Activated T-cell treated with anti-CD3 and anti-CD28 coated beads for 1 hour (primary cell): ENCODE measurements at places on chromosomes 16 and 17.

- no peak for DNase-seq
These were observed 14.1 kb upstream of the SLC16A5 start for GRCh38 chr17:75073618-75074047.

GRCh38 chr17:39981766-39982375 lies 1.3 kb downstream of the PSMD3 start:
- no peak for DNase-seq

- no peak for DNase-seq
These were observed 5.2 kb downstream of the BAIAP2 start for GRCh38 chr17:81039854-81040758.

- DNase-seq = no peak
These were observed 43.8 kb upstream of the SMPD3 start for GRCh38 chr16:68492151-68492542.

DNA sequence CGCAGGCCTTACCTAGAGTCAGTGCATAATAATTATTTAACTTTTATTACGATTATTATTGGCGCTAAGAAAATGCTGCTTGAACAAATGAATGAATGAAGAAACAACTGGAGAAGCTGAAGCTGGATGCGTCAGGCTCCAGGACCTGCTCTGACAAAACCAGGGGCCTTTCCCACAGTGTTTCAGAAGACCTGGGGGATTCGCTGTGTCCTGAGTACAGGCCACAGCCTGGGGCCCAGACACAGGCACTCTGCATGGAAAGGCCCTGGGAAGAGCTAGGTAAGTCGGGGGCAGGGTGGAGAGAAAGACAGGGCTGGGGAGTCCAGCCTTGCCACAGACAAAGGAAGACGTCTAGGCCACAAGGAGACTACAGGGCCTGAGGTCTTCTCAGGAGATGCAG lies 226.1 kb downstream of the ZNF423 start:
- no peak for DNase-seq

GRCh38 chr16:88499292-88499691 lies 46.2 kb downstream of the ZFPM1 start:
- DNase-seq = no peak

DNA sequence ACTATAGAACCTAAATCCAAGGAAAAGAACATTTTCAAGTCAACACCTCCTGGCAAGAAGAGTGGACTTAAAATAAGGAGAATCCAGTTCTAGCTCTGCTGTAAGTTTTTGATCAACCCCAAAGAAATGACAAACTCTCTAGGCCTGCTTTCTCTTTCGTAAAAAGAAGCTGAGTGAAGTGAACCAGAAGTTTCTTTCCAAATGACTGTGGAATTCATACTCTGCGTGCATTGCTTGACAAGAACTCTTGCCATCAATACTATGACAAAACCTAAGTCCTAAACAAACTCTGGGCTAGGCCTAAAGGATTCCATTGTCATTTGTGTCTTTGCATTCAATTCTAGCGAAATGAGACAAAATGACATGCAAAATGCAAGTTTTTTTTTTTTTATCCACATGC lies 187.5 kb upstream of the SOX9 start:
- no peak for DNase-seq

GRCh38 chr16:56673921-56674320 lies 4.3 kb downstream of the MT1H start:
- DNase-seq = no peak

- no peak for DNase-seq
These were observed 3.8 kb downstream of the ERCC4 start for GRCh38 chr16:13923703-13924298.

DNA sequence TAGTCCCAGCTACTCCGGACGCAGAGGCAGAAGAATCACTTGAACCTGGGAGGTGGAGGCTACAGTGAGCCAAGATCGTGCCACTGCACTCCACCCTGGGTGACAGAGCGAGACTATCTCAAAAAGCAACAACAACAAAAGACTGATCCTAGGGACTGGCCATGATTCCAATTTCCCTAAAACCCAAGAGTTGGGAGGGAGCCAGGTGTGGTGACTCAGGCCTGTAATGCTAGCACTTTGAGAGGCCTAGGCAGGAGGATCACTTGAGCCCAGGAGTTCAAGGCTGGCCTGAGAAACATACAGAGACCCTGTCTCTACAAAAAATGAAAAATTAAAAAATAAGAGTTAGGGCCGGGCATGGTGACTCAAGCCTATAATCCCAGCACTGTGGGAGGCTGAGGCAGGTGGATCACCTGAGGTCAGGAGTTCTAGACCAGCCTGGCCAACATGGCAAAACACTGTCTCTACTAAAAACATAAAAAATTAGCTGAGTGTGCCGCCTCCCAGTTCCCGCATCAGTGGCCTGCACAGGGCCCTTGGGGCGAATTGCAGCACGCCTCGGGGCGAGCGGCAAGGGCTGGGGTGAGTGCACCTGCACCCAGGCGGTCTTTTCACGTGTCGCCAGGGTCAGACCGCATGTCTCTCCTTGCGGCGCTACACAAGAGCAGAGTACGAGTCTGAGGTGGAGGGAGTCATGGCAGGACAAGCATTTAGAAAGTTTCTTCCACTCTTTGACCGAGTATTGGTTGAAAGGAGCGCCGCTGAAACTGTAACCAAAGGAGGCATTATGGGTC lies 40.8 kb downstream of the CDH3 start:
- DNase-seq = no peak

- no peak for DNase-seq
These were observed 54.7 kb upstream of the PVALEF start for GRCh38 chr17:81110488-81111040.

GRCh38 chr16:74288065-74288464 lies 8.5 kb upstream of the PSMD7 start:
- DNase-seq = no peak

- DNase-seq = no peak
These were observed 5.9 kb upstream of the KCNJ18 start for GRCh38 chr17:21686165-21687015.

DNA sequence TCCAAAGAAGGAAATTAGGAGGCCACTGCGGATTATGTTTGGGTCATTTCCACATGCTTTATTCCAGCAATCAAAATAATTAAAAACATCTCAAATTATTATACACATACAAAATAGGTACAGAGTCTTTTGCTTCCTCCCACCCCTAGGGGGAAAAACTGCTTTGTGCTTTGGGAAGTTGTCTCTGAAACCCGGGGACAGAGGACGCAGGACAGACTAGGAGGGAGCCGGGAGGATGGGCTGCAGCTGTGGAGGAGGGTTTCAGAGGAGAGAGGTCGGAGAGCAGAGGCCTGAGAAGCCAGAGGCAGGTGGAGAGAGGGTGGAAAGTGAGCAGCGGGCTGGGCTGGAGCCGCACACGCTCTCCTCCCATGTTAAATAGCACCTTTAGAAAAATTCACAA lies 17.4 kb downstream of the COL1A1 start:
- DNase-seq = no peak

DNA sequence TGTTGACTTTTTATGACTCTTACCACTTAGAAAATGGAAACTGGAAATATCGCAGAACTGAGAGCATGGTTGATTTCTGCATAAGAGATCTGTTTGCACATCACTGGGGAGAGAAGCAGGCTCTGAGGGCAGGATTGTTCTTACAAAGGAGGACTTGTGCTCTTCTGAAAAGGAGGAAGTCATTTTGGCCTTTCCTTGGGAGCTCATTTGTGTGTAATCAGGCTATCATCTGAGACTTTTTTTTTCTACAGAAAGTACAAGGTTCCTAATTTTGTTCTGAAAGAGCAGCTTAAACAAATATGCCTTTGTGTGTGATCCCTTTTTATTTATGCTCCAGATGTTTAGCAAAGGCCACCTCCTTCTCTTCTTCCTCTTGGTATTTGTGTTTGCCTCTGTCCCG lies 145.7 kb upstream of the CACNG5 start:
- DNase-seq = no peak

GRCh38 chr17:31843070-31843745 lies 15.8 kb downstream of the COPRS start:
- no peak for DNase-seq

GRCh38 chr17:58005031-58005727 lies 1.9 kb downstream of the SRSF1 start:
- DNase-seq = no peak

GRCh38 chr16:21963887-21964286 lies 10.7 kb downstream of the UQCRC2 start:
- no peak for DNase-seq

DNA sequence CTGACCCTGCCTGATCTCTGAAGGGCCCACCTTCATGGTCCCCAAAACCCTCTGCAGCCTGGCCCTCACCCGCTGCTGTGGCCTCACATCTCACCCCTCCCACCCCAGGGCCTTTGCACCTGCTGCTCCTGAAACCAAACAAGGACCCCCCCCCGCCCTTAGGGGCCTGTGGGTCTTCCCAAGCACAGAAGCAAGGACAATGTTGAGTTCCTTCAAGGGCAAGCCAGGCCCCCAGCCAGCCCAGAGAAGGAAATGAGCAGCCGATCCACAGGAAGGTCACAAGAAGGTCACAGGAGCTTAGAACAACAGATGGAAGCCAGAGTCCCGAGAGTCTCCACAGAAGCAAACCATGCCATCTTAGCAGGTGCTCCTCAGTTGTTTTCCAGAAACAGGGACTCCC lies 493 bp upstream of the PDE6G start:
- DNase-seq = no peak

GRCh38 chr16:55280587-55280986 lies 43.4 kb upstream of the IRX6 start:
- DNase-seq = no peak

GRCh38 chr16:69384974-69385373 lies 833 bp downstream of the TERF2 start:
- no peak for DNase-seq

GRCh38 chr16:22663389-22664064 lies 150.4 kb upstream of the HS3ST2 start:
- DNase-seq = no peak

- DNase-seq = no peak
These were observed 34.4 kb downstream of the NLRC3 start for GRCh38 chr16:3542601-3543373.

GRCh38 chr16:90048347-90048722 lies 28.8 kb downstream of the PRDM7 start:
- no peak for DNase-seq

- DNase-seq = no peak
These were observed 52.0 kb downstream of the CBFA2T3 start for GRCh38 chr16:88924834-88925539.

GRCh38 chr17:9566067-9566466 lies 9.6 kb downstream of the STX8 start:
- no peak for DNase-seq

DNA sequence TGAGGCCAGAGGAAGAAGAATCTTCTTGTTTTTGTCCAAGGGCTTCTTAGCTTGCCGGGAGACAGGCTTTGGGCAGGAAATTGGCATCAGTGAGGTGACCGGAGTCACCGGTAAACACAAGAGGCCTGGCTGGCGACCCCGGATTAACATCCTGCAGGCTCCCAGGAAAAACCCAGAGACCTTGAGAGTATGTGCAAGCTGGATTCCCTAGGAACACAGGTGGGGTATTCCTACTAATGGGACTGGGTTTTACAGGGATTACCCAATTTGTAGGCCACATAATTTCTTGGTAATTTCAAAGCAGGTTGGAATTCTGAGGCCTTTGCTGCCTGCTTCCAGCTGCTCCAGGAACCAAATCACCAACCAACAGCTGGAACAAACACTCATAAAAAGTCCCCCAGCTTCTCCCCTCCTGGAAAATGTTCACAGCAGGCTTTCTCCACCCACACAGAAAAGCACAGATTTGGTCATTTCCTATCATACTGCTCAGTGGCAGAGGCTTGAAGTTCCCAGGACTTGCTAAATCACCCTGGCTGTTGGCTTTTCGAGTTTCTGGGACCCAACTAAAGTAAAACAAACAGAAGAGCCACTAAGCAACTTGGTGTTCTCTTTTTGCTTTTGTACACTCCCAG lies 258.8 kb downstream of the IRF8 start:
- DNase-seq = no peak

DNA sequence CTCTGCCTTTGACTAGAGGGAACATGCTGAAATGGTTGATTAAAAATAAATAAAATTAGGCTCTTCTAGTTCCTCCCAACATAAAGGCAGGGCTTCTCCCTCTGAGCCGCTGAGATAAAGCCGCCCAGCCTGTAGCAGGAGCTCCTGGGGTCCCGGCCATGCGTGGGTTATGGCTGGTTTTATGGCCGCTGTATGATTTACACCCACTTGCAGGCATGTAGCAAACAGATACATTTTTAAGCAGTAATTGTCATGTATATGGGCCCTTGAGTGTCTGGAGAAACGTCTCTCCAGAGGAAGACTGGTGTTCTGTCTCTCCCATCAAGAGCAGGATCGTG lies 201.0 kb upstream of the TNRC6C start:
- DNase-seq = no peak

GRCh38 chr17:40597156-40597555 lies 31.9 kb upstream of the CCR7 start:
- no peak for DNase-seq

- DNase-seq = no peak
These were observed 34.9 kb upstream of the TANC2 start for GRCh38 chr17:62931101-62931500.

DNA sequence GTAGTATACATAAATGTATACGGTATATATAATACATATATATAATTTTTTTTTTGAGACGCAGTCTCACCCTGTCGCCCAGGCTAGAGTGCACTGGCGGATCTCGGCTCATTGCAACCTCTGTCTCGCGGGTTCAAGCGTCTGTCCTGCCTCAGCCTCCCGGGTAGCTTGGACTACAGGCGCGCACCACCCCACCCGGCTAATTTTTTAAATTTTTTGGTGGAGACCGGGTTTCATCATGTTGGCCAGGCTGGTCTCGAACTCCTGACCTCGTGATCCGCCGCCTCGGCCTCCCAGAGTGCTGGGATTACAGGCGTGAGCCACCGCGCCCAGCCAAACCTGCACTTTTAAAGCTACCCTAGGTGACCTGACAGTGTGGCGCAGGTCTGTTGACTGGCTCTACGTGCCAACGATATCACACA lies 745 bp downstream of the PAM16 start:
- DNase-seq = no peak

- DNase-seq = peak; percentile 51
These were observed 122.4 kb upstream of the NLRP1 start for GRCh38 chr17:5706577-5707210.

GRCh38 chr17:80833952-80834892 lies 157.4 kb upstream of the CHMP6 start:
- DNase-seq = no peak

- DNase-seq = no peak
These were observed 11.6 kb upstream of the GOSR2 start for GRCh38 chr17:46911311-46911710.

- DNase-seq = no peak
These were observed 193.5 kb downstream of the WWOX start for GRCh38 chr16:78292844-78293380.
